ENCODE measurements at places on chromosomes 12 and 14.

DNA sequence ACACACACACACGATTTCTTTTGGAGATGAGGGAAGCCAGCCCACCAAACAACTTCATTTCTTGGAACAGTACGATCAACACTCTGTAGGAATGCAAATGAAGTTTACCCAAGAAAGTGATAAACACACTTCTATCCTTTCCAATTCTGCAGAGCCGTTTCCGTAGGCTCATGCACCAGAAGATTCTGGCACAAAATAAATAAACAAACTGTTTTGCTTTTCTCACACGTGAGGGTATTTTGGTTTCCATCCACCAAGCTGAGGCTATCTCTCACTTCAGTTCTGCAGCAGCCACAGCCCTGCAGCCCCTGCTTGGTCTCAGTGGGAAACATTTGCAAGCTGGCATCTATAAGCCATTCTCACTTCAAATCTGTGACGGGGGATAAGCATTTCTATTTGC is 15.3 kb upstream of the TSPAN11 start:
- no peak for DNase-seq

GRCh38 chr14:69004731-69005431 is 25.8 kb upstream of the ACTN1 start:
- DNase-seq = no peak

DNA sequence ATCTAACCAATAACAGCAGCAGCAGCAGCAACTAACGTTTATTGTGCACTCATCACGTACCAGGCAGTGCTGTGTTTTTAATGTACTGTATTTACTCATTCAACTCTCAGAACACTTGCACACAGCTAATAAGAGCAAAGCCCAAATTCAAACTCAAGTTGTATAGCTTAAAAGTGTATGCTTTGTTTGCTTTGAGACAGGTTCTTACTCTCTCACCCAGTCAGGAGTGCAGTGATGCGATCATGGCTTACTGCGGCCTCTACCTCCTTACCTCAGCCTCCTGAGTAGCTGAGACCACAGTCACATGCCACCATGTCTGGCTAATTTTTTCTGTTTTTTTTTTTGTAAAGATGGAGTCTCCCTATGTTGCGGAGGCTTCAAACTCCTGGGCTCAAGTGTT is 105.4 kb downstream of the PAPLN start:
- DNase-seq = no peak

DNA sequence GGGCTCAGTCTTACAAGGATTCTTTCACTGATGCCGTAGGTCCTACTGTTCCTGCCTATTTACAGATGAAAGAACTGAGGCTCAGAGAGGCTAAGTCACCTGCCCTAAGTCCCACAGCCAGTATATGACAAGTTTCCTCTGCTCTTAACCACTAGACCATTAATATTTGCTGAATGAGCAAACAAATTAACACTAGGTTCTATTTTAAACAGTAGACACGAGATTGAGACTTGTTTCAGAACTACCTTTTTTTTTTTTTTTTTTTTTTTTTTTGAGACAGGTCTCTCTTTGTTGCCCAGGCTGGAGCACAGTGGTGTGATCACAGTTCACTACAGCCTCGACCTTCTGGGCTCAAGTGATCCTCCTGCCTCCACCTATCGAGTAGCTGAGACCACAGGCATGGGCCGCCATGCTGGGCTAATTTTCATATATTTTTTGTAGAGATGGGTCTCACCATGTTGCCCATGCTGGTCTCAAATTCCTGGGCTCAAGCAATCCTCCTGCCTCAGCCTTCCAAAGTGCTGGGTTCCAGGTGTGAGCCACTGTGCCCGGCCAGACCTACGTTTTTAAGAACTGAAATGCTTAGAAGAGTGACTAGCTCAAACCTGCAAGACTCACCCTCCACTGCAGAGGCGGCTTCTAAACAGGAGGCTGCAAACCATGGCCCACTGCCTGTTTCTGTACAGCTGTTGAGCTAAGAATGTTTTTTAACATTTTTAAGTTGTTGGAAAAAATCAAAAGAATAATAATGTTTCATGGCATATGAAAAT is 12.9 kb downstream of the SYNE3 start:
- no peak for DNase-seq

DNA sequence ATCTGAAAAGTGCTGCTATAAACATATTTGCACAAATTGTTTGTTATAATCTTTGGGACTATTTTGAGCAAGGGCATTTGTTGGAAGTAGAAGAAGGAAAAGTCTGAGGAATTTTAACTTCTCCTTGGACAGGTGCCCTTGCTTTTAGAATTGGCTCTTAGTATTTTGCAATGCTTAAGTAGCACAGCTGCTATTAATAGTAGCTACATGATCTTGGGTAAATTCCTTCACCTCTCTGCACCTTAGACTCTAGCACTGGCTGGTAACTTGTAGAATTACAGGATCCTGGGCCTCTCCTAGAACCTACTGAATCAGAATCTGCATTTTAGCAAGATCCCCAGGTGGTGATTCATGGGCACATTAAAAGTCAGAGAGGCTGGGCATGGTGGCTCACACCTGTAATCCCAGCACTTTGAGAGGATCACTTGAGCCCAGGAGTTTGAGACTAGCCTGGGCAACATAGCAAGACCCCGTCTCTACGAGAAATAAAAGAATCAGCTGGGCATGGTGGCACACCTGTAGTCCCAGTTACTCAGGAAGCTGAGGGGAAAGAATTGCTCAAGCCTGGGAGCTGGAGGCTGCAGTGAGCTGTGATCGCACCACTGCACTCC is 10.8 kb upstream of the TMEM120B start:
- no peak for DNase-seq

GRCh38 chr12:97946701-97947100 is 484.1 kb downstream of the RMST start:
- DNase-seq = no peak

GRCh38 chr12:65720136-65721130 is 103.8 kb upstream of the HMGA2 start:
- no peak for DNase-seq

GRCh38 chr12:56658921-56659320 is 13.1 kb upstream of the ATP5F1B start:
- no peak for DNase-seq

DNA sequence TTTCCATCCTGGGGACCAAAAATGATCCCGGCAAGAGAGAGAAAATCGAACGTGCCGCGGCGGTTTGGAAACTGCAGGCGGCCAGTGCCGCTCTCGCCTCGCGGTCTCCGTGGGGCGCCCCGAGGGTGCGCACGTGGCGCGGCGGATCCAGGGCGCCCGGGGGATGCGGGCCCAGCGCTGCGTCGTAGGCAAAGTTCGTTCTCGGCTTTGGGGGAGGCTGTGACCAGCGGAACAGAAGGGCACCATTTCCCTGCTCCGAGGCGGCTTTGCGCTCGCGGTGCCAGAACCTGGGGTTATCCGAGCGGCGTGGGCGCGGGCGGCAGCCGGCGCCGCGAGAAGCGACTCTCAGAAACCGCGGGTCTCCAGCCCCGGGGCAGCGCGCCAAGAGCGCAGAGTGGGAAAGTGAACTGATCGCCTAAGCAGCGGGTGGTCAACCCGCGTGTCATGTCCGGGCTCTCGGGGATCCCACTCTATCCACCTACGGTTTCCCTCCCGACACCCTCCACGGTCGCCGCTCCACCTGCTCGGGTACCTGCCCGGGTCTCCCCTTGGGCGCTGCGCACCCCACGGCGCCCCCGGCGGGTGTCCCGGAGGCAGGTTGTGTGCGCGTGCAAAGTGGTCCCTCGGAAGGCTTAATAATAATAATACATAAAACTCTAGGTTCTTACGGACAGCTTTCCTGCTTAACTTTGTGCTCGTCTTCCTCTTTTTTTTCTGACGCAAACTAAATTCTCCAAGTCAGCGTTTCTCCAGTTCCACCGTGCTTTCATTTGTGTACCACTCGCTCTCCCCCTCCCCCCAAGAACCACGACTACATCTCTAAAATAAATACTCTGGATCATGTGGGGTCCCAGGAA is 1.2 kb downstream of the ESRRB start:
- no peak for DNase-seq

GRCh38 chr12:120546050-120546386 is 11.9 kb downstream of the RNF10 start:
- no peak for DNase-seq

DNA sequence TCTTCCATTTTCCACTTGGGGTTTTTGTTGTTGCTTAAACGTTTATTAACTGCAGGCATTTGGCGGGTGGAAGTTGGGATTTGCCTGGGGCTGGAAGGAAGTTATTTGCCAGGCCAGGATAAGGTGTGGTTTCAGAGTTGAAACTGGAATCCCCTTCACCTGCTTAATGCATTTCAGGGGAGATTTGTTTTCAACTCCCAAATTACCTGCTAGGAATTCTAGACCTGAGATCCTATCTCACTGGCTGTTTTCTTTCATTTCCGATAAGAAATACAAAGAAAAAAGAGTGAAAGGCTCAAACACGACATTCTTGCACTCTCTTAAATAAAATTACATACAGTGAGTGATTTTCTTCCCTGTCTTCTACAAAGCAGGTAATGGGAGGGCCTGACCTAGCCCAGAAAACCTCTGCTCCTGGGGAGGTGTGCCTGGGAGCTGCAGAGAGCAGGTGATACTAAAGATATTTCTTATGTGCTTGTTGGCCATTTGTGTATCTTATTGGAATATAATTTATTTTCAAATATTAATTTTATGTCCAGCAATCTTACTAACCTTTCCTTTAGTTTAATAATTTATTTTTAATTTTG is 278.2 kb downstream of the ZFP36L1 start:
- no peak for DNase-seq

- DNase-seq = no peak
These were observed 73.4 kb downstream of the PRMT8 start for GRCh38 chr12:3564411-3564810.

- DNase-seq = no peak
These were observed 58.2 kb downstream of the LMNTD1 start for GRCh38 chr12:25494926-25495325.

- DNase-seq = no peak
These were observed 2.4 kb downstream of the FICD start for GRCh38 chr12:108517288-108518100.

- DNase-seq = no peak
These were observed 14.9 kb upstream of the FIGNL2 start for GRCh38 chr12:51863363-51863932.

- DNase-seq = no peak
These were observed 160.5 kb downstream of the KITLG start for GRCh38 chr12:88419794-88420193.

DNA sequence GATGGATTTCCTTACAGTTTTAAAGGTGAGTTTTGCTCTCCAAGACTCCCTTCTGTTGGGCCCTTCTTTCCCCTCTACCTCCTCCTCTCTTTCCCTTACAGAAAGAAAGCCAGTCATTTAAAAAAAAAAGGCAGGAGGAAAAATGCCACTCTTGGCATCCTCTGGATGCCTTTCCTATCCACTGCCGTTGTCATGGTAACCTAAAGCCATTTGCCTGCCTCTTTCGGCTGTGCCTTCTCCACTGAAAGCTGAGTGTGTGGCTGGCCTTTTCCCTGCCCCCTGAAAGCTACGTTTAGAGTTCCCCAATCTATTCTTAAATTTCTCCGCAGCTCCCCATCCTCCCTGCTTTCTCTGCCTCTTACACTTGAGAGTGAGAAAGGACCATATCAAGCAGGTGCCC is 67.1 kb downstream of the TUNAR start:
- no peak for DNase-seq

DNA sequence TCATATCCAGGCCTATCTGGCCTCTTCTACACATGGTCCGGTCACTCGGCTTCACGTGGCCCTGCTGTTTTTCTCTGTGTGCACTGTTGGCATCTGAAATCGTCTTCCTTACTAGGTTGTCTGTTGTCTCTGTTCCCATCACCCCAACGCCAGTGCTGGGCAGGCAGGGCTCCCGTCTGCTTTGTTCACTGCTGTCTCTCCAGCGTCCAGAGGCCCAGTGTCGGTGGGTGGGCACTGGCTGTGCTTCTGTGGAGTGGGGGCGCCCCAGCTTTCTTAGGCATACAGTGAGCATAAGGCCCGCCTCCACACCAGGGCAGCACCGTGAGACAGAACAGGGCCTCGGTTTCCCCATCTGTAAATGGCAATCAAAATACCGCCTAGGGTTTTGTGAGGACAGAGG is 153.1 kb downstream of the BCL11B start:
- no peak for DNase-seq

GRCh38 chr12:53952871-53953734 is 1.6 kb upstream of the HOXC12 start:
- no peak for DNase-seq

DNA sequence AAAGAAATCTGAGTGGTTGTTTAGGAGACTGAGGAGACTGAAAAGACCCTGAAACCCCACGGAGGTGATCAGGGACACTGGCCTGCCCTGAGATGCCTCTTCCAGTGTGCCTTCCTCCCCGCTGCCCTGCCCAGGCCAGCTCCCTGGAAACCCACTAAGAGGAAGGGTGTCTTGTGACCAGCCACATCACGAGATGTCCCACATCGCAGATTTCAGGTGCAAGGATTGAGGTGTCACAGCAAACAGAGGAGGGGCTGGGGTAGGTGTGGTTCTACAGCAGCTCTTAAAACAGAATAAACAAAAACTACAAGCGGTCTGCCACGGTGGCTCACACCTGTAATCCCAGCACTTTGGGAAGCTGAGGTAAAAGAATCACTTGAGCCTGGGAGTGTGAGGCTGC is 184.3 kb upstream of the C14orf180 start:
- DNase-seq = no peak

GRCh38 chr14:94011795-94012194 is 14.3 kb upstream of the OTUB2 start:
- DNase-seq = no peak

- DNase-seq = no peak
These were observed 147.9 kb upstream of the HIF1A start for GRCh38 chr14:61547186-61548069.

GRCh38 chr14:87018294-87018693 is 974.7 kb downstream of the GALC start:
- DNase-seq = no peak

DNA sequence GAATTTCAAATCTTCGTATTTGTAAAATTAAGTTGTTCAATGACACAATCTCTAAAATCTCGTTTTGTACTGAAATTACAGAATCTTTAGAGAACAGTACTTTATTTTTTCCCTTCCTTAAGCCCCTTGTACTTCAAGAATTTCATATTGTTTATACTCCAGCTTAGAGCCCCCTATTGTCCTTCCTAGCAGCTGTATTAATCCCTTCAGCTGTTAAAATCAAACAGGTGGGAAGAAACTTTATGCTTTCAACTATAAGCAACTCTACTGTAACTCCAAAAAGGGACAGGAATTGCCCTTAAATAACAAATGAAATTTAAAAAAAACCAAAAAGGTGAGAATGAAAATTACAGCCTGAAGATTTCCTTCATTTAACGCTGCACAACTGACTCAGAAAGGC is 1.7 kb downstream of the NACA start:
- no peak for DNase-seq

DNA sequence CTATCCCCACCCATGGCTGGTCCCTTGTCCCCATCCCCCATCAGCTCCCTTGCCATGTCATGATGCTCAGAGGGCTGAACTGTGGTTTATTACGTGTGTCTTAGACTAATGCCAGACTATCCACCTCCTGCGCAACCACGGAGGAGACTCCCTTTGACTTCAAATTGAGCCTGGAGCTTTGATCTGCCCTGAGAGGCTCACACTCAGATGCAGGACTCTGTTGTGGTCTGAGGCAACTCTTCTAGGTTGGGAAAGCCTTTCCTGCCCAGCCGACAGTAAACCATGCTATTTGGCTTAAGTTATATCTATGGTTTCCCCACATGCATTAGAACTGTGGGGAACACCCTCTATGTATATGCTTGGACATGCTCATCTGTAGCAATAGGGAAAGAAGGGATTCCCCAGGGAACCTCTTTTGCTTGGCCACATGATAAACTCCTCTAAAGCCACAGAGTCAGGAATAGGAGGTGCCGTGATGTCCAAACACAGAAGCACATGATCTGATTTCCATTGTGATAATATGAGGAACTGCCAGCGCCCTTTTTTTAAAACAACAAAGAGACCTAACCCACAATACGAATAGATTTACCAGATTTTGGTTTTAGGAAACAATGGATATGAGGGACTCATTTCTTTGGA is 11.1 kb upstream of the LGALS3 start:
- no peak for DNase-seq
